ENCODE measurements at places on chromosomes 13 and 19. TPM values are rescaled to one million over a fixed set of nuclear protein-coding genes. Genes with fewer than 3 reads are reported as not detected.
A peak's percentile ranks its signal among the peaks of the same experiment; 100 is the strongest.

DNA sequence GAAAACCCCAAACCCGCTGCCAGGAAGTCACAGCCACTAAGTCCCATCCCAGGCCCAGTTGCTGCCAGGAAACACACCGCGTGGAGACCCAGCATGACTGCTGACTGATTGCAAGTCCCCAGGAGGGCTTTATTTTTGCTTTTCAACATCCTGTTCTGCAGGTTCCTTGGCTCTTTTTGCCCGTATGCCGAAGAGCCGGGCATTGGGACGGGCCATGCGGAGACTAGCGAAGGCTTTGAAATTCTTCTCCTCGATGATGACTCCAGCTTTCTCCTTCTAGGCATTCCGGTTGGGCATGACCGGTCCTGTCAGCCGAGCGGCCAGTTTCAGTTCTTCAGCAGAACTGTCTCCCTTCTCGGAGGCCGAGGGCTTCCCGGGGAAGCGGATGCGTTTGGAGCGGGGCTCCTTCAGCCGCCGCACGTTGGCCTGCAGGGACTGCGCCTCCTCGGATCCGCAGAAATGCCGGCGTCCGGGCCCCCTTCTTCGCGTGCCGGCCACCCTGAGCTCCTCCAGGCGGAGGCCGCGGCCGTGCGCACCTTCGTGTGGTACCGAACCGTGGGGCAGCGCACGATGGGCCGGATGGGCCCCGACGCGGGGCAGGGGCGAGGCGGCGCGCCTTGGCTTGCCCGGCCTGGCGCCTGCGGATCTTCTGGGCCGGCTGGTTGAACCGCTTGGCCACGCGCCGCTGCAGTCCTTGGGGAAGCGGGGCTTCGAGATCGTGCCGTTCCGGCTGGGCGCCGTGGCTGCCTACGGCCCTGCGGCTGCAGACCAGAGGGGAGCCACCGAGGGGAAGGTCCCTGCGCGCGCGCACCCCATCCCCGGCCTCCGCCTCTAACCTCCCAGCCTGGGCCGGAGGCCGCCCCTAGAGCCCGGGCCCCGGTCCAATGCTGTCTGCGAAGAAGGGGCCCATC, 15.2 kb downstream of the ZSCAN5C start:
- DNase-seq = no peak

The PTGIR gene
- total RNA-seq = 0.06 TPM

GRCh38 chr19:51006406-51006805, 5.0 kb upstream of the KLK8 start:
- no peak for DNase-seq

The THSD8 gene
- total RNA-seq = not detected

DNA sequence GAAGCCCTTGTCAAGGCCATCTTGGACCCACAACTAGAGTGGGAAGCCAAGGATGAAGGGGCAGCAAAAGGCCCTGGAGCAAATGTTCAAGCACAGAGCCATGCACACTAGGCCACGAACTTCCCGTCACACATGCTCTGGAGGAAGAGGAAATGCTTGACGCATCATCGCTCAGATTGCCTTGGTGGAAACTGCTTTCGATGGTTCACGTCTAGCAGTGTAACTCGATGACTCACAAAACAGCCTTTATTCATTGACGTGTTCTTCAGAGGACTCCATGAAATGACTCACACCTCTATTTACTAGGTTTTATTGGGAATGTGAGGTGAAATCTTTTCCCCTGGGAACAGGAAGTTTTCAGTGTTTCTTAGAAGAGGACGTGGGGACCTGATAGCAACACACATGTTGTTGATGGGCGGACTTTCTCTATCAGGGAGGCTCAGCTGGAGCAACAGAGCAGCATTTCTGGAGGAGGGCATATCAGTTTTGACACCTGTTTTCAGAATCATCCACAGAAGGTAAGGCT, 79.8 kb upstream of the FLT1 start:
- DNase-seq = peak; percentile 87

The IGFL1 gene
- total RNA-seq = not detected

DNA sequence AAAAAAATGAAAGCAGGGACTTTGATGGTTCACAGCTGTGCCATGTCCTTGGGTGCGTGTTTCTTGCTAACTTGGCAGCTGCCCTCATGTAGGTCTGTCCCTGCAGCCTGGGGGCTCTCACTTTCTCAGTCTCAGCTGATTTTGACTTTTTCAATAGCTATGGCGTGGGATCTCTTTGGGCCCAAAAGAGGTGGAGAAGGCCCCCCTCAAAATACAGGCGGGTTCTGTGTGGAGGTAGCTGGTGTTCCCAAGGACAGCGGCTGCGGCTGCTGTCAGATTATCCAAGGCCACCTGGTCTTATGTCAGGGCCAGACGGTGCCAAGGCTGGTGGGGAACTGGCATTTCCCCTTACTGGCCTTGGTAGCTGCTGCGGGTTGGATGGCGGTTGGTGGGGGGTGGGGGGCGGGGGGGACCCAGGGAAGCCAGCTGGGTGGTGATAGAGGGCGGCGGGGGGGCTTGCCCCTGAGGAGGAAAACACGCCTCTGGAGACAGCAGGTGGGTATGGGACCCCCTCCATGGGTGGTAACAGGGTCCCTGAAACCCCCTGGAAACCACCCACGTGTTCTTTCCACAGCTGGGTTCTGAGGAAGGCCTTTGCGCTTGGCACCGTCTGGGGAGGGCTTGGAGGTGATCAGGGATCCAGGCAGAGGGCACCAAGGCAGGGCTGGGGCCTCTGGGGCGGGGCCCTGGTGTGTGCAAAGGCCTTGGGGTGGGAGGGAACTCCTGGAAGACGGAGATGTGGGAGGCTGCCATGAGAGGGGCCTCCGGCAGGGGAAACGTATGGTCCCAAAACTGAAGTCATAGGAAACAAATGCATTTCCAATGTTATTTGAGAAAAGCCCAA, 4.1 kb downstream of the TIMM13 start:
- no peak for DNase-seq

The KLK12 gene
- total RNA-seq = not detected

The ZNF587B gene
- total RNA-seq = 7.4 TPM

DNA sequence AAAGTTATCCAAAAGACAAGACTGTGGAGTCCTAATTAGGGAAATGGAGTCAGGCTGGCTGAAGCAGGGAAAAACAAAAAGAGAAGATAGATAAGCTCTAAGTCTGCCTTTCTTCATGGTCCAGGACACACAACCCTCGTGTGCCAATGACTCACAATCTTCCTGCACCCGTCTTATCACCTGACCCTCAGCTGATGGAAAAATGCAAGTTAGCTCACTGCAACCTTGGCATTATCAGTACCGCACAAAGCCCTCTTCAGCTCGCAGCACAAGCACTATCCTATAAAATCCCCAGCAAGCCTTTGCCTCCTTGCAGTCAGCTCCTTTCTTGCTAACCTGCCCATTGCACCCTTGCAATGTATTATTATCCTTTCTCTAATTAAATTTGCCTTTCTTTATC, 4.3 kb downstream of the OR7A5 start:
- DNase-seq = no peak
